ENCODE measurements at places on chromosomes 3 and 15. TPM values are rescaled to one million over a fixed set of nuclear protein-coding genes. Genes with fewer than 3 reads are reported as not detected.

DNA sequence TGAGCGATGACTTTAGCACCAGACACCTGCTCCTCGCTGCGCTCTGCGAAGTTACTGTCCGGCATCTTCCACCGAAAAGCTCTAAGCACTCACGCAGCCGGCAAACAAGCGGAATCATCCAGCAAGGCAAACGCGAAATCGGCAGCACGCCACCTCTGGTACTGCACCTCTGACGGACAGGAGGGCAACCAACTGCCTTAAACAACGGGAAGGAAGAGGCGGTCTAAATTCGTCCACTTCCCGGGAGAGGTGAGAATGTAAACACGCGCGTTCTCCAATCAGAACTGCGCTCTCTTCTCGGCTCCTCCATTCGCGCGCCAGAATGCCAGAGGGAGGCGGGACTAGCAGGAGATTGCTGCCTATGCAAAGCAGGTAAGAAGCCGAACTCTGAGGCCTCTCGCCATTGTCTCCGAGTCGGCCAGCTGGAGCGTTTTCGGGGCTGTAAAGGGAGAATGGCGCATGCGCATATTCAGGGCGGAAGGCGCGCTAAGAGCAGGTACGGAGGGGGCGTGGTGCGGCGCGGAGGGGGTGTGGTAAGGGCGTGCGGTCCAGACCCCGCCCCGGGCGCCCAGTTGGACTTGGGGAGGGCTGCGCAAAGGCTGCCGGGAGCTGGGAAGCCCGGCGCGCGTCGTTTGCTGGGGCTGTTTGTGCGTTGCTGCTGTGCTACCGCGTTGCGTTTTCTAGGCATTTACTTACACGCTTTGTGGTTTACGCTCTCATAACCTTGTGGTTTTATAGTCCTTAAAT is at the start of the genes BTD and HACL1:
Gene BTD, plus strand, starts transcription at position 347 of the 747 bp plus-strand sequence. CDS start 33,695 bp downstream, outside the sequence.
Gene HACL1, minus strand, starts transcription at position 171 of the 747 bp plus-strand sequence. Its CDS starts 106 bp downstream, at position 65.
- DNase-seq = peak; percentile 99

DNA sequence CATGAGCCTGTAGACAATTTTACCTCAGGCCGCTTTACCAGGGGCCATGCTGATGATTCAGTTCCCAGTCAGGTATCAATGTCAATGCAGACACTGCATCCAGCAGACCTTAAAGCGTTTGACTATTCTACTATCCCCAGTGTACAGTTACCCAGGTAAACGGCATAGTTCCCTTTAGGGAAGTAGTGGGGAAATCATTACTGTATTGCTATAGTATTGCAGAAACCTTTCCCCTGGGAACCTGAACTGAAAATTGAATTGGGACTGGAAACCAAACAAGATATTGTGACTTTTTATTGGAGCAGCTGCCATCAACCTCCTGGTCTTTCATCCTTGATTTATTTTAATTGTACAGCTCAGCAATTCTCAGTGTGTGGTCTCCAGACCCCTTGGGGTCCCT is 6.6 kb upstream of the INAFM2 start:
- DNase-seq = no peak

- DNase-seq = peak; percentile 80
These were observed 225.6 kb downstream of the TIGIT start for GRCh38 chr3:114519415-114519814.

DNA sequence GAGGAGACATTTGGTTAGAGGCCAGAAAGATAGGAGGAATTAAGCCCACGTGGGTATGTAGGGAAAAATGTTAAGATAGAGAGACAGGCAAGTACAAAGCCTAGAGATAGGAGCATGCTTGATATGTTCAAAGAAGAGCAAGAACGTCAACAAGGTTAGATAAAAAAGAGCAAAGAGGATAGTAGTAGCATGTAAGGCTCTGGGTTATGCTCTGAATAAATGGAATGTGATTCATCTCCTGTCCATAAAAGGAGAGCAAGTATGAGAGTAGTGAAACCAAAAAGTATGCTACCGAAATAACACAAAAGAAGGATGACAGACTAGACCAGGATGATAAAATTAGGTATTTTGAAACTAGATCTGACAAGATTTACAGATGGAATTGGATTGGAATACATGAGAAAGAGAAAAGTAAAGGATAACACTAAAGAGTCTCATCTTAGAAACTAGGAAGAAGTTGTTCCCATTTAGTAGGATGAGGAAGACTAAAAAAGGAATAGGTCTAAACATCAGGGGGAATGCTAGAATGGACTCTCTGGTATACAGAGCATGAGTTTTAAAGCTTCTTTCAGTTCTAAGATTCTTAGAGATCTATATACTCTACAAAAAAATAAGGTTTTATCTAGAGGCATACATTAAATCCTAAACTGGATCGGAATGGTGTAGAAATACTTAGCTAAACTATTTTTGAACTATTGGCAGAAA is 59.1 kb downstream of the TRPM7 start:
- DNase-seq = no peak

DNA sequence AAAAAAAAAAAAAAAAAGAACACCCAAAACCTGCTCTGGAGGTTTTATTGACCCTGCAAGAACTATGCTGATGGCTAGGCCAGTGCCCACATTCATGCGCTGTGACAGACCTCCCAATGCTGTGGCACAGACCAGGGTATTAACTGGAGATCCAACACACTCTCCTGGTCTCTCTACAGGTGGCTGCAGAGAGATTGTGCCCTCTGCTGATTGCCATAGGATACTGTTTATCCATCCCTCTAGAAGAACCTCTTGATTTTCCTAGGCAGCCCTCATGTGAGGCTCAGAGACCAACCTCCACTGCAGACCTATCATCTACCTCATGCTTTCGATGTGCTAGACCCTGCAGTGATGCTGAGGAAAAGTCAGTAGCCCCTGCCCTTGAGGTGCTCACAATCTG is 125.5 kb upstream of the TRIM42 start:
- no peak for DNase-seq

ZNF148 gene
- polyA plus RNA-seq = 10.5 TPM

DNA sequence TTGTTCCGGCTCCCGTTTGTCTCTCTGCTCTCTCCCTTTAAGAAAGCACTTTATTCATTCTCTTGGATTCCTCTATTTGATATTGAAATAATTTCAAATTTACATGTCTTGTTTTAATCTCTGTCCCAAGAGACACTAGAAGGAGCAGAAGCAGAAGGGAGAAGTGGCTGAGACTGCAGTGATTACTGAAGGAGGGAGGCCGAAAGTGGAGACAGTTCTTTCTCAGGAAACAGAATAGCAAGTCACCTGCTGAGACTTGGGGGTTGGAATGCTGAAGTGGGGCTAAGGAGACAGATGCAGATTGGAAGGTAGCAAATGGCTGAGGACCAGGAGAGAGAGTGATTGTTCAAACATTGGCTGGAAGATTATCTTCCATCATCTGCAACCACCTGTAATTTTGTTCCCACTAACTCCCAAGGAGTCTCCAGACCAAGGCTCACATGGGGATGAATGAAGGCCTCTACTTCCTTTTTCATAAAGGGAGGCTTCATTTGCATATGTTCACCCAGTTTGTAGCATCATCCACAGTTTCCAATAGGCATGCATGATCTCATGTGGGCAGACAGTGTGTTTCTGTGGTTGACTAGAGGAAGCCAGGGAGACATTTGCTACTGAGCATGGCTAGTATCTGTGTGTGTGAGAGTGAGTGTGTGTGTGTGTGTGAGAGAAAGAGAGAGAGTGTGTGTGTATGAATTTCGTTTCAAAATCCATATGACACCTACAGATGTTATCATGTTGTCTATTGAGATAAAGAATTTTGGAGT is 24.0 kb downstream of the LTF start:
- DNase-seq = peak; percentile 67

DNA sequence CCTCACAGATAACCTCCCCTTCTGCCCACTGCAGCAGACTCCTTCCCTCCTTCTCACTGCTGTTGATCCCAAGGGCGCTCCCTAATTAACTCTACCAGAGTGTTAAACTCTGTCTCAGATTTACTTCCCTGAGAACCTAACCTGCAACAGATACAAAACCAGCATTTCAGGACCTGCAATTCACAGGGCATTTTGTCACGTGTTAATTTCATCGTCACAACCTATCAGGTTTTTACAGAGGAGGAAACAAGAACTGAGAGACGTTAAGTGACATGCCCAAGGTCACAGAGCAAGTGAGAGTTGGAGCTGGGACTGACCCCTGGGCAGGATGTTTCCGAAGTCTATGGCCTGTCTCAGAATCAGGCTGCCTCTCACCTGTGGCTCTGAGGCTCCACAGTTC is 223.9 kb downstream of the UACA start:
- DNase-seq = no peak

HDAC11 gene
- 0.76 TPM for polyA plus RNA-seq

GRCh38 chr3:12759693-12760565 is 870 bp upstream of the TMEM40 start:
- DNase-seq = no peak

CPA3 gene
- polyA plus RNA-seq = not detected

GRCh38 chr3:137764001-137764433 is at the start of gene SOX14:
TSS of gene SOX14 (plus strand) at chr3:137764315. CDS start at chr3:137764785, 470 bp downstream.
- no peak for DNase-seq

GRCh38 chr15:38176155-38176554 is 76.5 kb upstream of the SPRED1 start:
- no peak for DNase-seq

INKA1 gene
- polyA plus RNA-seq = 24.0 TPM

DNA sequence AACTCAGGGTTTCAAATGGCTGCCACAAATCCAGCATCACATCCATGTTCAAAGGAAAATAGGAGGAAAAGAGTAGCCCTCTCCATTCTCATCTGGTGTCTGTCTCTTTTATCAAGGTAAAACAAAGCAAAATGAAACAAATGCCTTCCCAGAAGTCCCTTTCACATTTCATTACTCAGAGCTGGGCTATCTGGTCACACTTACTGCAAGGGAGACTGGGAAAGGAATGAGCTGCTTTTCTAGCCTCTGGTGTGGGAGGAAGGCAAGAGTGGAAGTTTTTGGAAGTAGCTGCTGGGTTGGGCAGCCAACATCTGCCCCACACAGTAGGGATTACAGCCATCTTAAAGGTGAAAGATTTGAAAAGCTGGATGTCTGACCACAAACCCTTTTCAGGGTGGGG is 51.8 kb downstream of the KLF15 start:
- DNase-seq = no peak

CCDC54 gene
- polyA plus RNA-seq = not detected

GRCh38 chr15:48962662-48963523 is 826 bp downstream of the SHC4 start:
- DNase-seq = peak; percentile 21

DNA sequence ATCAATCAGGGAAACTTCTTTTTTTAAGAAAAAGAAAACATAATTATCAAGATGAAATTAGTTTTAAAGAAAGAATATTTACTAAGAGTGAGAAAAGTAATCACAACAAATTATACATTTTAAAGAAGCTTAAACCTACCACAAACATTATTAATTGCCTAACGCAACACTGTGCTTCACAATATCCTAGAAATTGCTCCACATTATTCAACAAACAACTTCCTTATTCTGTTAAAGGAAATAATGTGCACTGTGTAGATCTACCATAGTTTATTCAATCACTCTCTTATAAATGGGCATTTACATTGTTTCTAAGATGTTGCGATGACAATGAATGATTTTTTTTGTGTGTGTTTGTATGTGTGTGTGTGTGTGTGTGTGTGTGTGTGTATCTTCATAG is 525.9 kb upstream of the KCNMB2 start:
- no peak for DNase-seq

DNA sequence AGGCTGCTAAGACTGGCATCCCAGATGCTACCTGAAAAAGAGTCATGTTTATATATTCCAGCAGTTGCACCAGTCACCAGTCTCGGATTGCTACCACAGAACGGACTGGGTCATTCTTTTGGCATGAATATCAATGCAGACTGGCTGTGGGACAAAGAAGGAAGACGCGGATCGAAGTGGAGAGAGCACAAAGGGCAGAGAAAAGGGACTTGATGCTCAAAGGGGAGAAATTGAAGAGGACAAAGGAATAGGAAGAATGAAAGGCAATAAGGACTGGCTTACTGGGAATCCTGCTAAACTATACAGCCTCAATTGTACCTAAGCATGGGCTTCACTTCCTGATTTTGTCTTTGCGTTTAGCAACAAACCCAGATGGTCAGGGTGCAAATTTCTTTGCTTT is 15.3 kb upstream of the DIS3L start:
- DNase-seq = no peak

PLA2G4D gene
- not detected for polyA plus RNA-seq

ARPP19 gene
- 22.0 TPM for polyA plus RNA-seq

ATP8B4 gene
- 0.19 TPM for polyA plus RNA-seq

GRCh38 chr15:60798821-60799220 is 319.9 kb upstream of the ICE2 start:
- no peak for DNase-seq

- no peak for DNase-seq
These were observed 2.2 kb downstream of the LRCH3 start for GRCh38 chr3:197793247-197793646.

DNA sequence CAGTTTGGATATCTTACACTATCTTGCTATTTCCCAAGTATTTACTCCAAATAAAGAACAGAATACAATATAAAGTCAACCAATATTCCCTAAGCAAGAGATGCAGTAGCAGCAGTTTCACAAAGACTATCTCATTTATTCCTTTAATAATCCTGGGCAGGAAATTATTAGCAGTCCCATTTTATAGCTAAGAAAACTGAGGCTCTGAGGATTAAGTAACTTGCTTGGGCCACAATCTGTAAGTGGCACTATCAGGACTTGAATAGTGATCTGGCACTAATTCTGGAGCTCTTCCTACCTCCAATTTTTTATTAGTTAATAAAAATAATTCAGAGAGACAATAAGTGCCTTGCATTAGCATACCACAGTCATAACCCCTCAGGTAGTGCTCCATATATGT is 611.7 kb downstream of the MCTP2 start:
- no peak for DNase-seq

DNA sequence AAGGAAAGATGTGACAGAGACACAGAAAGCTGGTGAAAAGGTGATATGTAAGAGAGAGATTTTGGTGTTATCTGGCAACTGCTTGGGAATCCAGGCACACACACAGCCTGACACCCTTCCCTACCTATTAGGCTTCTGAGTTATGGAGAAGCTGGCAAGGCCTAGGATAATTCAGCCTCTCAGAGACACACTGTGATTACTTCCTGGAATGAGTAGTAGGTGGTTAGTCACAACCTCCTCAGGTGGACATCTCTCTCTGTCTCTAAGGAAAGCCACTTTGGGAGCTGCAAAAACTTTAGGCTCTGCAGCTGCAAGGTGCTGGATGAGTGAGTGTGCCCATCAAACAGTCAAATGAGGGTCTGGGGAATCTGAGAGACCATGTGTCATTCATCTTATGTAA is 201.9 kb downstream of the PDCD6IP start:
- DNase-seq = no peak

GRCh38 chr3:135368316-135368715 is 573.3 kb downstream of the EPHB1 start:
- no peak for DNase-seq

DNA sequence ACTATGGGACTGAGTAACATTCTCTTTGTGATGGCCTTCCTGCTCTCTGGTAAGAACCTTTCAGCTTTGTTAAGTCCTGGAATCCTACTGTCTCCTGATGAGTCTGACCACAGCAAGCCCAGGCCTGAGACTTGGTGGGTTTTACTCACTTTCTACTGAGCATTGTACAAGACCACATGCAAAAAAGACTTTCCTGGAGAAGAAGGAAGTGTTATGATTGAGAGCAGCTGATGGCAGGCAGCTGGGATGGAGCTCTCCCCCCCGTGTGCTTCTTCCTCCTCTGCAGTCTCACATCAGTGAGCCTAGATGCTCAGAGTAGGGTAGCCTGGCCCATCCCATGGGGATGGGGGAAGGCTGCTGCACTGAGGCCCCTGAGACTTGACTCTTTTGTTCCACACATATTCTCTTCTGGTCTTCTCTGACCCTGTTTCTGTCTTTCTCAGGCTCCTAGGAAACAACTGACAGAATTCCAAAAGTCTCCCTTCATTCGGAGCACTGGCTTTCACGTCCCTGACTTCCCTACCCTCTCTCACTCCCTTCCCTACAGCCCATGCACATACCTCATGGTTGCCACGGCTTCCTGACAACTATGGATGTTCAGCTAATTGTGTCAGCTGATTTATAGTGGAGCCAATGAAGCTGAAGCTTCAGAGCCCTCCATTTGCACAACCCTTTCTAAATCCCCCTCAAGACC is 36.6 kb downstream of the CD86 start:
- DNase-seq = peak; percentile 62
